ENCODE measurements at places on chromosomes 6 and 20. TPM values are rescaled to one million over a fixed set of nuclear protein-coding genes. Genes with fewer than 3 reads are reported as not detected.

GRCh38 chr20:54217762-54218161 is 9.9 kb downstream of the PFDN4 start:
- DNase-seq, result no peak

DNA sequence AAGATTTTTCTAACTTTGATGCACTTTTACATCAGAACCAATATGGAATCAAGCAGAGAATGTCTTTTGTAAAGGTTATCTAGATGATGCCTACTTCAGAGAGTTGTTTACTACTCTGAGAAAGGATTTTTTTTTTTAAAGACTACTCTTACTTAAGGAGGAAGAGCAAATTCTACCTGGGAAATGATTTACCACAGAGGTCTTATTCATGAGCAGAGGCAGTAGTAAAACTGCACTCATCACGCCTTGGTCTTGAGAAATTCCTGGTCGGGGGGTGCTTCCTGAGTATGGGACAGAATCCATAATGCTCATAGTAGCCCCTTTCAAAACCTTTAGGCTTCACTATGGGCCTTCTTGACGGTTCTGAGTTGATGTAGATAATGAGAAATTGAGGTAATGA is 241.8 kb upstream of the PREP start:
- DNase-seq, result no peak

DNA sequence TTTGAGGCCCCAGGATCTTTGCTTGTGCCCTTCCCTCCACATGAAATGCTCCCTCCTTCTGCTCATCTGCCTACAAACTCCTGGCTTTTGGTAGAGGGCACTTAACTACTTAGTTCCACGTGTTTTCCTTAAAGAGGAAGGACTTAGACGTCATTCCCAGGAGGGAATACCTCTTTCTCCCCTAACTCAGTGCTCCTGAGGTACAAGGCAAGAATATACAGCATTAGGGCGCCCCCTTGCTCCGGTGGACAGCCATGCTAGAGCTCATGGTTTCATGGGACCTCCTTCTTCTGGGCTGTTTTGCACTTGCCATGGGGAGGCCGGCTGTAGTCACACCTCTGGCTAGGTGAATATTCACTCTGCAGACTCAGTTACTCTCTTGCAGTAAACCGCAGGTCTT is 93.8 kb upstream of the LY86 start:
- no peak for DNase-seq

The MYCT1 gene
- 0.61 TPM for total RNA-seq

The HLA-DQB1 gene
- 3.7 TPM for total RNA-seq

The GLP1R gene
- total RNA-seq, result not detected

Data from astrocyte (in vitro differentiated cells and primary cell).